NCI-H510A (cell line): ENCODE measurements at places on chromosomes 11 and 22.

GRCh38 chr22:43014316-43014868 lies 557 bp downstream of the PACSIN2 start:
- no peak for DNase-seq

GRCh38 chr11:46380340-46381047 lies 975 bp upstream of the MDK start:
- DNase-seq: no peak

GRCh38 chr11:120173807-120174206 lies 35.9 kb upstream of the TRIM29 start:
- DNase-seq: no peak

- no peak for DNase-seq
Measured at GRCh38 chr11:8839306-8839956, 71.6 kb upstream of the AKIP1 start.

- DNase-seq: peak; percentile 35
Measured at GRCh38 chr11:57778318-57779037, 16.9 kb downstream of the CTNND1 start.

GRCh38 chr11:82898241-82898640 lies 2.0 kb downstream of the PRCP start:
- no peak for DNase-seq

DNA sequence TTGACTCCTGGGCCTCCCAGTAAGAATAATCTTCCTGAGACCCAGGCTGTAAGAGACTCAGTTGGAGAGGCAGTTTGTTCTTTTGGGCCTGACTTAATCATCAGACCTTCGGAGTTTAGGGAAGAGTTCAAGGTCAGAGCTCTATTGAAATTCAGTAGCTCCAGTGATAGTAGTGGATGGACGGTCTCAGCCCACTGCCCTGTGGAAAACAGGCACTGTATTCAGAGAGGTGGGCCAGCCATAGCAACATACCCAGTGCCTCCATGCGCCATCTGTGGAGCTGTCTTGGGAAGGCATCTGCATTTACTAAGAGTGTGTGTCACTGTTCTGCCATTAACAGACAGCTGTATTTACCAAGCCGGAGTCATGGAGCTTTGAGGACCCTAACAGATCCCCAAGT lies 2.9 kb downstream of the SMARCB1 start:
- DNase-seq: no peak

- no peak for DNase-seq
Measured at GRCh38 chr11:128294671-128295050, 292.7 kb downstream of the ETS1 start.
